ENCODE measurements at places on chromosomes 12 and 14.

DNA sequence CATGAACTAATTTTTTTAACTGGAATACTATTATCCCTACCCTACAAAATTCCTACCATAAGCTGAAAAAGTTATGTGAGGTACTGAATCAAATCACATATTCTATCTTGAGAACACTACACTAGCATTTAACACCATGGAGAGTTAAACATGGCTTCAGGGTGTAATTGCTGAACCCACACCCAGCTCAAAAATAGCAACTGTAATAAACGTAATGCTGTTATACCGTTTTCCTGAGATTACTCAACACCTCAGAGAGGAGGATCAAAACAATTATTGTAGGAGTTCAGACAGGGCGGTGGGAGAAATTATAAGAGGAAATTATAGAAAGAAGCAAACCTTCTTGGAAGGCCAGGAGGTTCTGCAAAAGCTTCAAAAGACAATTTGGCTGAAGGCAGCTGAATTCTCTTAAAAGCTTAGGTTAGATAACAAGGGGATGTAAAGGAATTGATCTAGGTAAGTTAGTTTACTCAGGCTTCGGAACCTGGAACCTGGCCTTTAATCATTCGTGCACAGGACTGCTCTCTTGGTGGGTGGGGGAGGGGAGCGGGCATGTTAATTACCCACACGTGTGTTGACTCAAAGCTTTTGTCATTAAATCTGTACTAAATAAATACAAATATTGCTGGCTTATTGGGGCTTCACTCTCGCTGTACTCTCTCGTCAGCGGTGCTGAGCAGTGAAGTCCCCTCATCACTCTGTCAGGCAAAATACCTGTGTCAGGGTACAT lies 12.1 kb upstream of the IPO8 start:
- no peak for DNase-seq

DNA sequence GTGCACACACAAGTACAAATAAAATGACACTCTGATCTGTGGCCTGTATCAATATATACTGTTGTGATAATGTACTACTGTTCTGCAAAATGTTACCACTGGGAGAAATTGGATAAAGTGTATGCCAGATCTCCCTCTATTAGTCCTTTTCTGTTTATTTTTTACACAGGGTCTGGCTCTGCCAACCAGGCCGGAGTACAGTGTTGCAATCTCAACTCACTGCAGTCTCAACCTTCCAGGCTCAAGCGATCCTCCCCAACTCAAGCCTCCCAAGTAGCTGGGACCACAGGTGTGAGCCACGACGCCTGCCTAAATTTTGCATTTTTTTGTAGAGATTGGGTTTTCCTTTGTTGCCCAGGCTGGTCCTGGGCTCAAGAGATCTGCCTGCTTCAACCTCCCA lies 1.9 kb downstream of the NT5DC3 start:
- no peak for DNase-seq

DNA sequence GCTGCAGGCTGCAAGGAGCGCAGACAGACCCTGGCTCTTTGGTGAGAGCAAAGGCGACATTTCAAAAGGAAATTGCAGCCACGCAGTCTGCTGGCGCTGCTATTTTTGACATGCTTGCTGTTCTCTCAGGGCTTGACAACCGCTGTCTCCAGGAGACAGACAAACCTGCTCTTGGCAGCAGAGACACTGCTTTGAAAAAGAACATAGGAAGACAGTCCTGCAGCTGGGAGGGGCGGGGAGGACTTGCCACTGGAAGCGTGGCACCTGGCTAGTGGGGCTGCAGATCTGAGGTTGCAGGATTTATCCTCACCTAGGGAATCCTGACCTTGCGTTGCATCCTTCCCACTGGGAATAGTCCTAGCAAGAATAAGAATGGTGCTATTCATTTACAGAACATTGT lies 91.8 kb upstream of the KCNA1 start:
- DNase-seq, result no peak

DNA sequence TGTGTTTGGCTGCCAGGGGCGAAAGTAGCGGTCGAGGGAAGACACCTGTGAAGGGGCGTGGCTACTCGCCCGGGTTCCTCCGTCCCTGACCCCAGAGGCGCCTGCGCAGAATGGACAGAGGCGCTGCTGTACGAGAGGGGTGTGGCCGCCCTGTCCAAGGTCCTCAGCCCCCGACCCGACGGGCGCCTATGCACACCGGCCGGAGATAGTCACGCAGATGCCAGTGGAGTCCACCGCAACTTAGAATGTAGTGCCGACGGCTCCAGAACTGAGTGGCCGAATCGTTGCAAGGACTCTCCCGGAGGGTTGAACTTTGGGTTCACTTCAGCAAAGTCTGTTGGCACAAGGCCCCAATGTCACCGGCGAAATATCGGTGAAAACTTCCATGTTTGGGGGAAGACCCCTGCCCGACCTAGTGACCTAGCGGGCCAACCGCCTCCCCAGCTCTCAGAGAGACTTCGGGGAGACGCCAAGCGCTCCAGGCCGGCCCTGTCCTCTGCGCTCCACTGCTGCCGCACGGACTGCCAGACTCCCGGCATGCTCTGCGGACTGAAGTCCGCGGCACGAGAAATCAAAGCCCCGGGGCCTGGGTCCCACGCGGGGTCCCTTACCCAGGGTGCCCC lies 541 bp upstream of the RNU6-7 start:
- peak; percentile 63 for DNase-seq

- peak; percentile 6 for DNase-seq
These were observed 19.4 kb upstream of the PLEKHH1 start for GRCh38 chr14:67513631-67514108.

DNA sequence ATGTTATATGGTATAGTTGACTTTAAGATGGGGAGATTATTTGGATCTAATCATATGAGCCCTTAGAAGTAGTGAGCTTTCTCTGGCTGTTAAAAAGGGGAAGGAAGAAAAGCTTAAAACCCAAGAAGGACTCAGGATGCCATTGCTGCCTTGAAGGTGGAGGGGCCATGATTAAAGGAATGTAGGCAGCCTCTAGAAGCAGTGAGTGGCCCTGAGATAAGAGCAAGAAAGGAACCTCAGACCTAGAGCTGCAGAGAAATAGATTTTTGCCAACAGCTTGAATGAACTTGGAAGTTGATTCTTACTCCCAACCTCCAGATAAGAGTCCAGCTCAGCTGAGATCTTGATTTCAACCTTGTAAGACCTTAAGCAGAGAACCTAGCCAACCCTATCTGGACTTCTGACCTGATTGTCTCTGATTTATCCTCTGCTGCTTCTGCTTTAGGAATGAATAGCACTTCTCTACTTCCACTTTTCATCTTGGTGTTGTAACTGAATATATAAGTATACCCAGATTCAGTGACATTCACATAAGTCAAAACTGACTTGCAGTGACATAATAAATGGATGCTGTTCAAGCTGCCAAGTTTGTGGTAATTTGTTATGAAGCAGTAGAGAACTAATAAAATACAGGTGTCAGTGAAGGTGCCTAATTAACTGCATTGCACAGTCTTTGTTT lies 33.5 kb downstream of the RAD51B start:
- no peak for DNase-seq

DNA sequence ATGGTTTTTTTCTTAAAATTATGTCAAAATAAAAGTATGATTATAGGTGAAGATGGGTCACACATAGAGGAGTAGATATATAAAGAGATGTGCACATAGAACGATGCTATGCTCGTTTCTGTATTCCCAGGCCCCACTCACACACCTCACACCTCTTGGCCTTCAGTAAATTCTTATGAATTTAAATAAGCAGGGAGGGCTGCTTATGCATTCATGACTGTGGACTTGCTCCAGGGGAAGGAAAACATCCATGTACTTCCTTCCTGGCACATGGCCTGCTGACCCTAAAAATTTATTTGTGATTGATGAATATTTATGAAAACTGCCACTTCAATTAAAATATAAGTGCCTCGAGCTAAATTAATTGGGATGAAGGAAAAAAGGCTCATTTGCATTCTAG lies 1306.7 kb upstream of the TMEM132C start:
- no peak for DNase-seq

DNA sequence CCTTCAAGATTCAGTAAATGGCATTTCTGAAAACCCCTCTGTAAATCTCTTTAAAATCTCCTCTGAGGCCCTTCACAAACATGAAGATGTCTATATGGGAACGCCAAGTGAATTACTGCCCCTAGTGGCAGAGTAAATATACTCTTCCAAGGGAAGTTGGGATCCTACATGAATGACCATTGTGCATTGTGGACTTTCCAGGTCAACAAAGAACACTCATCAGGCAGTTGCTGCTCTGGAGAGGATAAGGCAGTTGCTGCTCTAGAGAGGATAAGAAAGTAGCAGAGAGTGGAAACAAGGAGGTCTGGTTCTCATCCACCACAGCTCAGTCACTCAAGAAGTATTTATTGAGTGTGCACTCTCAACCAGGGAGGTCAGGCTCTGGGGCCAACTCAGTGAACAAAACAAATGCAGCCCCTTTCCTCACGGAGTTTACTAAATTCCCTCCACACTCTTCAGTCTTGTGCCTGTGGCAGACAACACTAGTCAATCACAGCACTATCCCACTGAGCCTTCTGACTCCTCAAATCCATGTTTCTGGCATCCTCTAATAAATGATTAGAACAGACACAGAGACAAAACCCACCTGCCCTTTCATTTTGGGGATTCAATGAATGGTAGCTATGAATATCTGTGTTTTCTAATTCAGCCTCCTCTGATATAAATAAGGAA lies 52.9 kb downstream of the SVOP start:
- no peak for DNase-seq

GRCh38 chr12:85713373-85713772 lies 122.8 kb downstream of the RASSF9 start:
- no peak for DNase-seq

- DNase-seq, result no peak
These were observed 21.2 kb downstream of the MAX start for GRCh38 chr14:65080960-65081747.

DNA sequence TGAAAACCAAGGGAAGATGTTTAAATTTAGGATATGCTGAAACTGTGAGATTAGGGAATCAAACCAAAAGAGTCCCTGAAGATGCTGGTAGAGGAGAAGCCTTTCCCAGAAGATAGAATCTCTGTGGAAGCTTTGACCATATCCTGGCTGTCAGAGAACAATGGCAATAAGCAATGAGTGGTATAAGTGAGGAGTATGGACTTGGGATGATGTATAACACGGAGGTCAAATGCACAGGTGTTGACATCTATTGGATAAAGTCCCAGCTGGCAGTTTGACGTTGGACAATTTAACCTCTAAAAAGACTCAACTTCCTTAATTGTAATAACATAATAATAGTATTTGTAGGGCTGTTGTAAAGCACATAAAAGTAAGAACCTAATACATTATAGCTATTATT lies 30.1 kb upstream of the CLEC14A start:
- DNase-seq, result no peak

GRCh38 chr14:104794993-104795780 lies at the start of gene AKT1:
Gene AKT1, minus strand, starts transcription at chr14:104795748. Its CDS starts 3,105 bp downstream, at chr14:104792643.
- no peak for DNase-seq

DNA sequence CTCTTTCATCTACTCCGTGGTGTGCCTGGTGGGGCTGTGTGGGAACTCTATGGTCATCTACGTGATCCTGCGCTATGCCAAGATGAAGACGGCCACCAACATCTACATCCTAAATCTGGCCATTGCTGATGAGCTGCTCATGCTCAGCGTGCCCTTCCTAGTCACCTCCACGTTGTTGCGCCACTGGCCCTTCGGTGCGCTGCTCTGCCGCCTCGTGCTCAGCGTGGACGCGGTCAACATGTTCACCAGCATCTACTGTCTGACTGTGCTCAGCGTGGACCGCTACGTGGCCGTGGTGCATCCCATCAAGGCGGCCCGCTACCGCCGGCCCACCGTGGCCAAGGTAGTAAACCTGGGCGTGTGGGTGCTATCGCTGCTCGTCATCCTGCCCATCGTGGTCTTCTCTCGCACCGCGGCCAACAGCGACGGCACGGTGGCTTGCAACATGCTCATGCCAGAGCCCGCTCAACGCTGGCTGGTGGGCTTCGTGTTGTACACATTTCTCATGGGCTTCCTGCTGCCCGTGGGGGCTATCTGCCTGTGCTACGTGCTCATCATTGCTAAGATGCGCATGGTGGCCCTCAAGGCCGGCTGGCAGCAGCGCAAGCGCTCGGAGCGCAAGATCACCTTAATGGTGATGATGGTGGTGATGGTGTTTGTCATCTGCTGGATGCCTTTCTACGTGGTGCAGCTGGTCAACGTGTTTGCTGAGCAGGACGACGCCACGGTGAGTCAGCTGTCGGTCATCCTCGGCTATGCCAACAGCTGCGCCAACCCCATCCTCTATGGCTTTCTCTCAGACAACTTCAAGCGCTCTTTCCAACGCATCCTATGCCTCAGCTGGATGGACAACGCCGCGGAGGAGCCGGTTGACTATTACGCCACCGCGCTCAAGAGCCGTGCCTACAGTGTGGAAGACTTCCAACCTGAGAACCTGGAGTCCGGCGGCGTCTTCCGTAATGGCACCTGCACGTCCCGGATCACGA lies 2.2 kb downstream of the SSTR1 start:
- no peak for DNase-seq

- no peak for DNase-seq
These were observed 57.0 kb upstream of the CNTN1 start for GRCh38 chr12:40635141-40635731.

- DNase-seq, result no peak
These were observed 304.4 kb downstream of the TMEM132D start for GRCh38 chr12:129599406-129599805.

GRCh38 chr12:115437061-115437567 lies 753.1 kb upstream of the TBX3 start:
- DNase-seq, result no peak

DNA sequence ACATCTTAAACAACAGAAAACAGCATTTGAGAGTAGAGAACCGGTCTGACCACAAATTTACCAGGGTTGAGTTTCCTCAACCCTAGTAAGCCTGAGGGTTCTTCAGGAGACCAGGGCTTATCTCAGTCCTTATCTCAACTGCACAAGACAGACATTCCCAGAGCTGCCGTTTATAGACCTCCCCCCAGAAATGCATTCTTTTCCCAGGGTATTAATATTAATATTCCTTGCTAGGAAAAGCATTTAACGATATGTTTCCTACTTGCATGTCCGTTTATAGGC lies 12.3 kb downstream of the TMEM117 start:
- DNase-seq, result no peak

DNA sequence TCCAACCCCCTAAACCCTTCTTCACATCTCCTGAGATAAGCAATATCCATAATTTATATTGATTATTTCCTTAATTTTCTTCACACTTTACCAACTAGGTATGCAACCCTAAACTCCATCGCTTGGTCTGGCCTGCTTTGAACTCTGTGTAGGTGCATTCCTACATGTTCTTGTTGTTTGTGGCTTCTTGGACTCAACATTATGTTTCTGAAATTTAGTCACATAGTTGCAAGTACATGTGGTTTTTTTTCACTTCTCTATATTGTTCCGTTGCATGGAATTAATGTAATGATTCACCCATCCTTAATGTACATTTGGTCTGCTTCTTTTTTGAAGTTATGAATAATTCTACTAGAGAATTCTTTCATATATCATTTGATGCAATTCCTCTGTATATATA lies 1.6 kb upstream of the TAS2R30 start:
- no peak for DNase-seq
